SK-N-SH (cell line): ENCODE measurements at places on chromosomes 1 and 21. TPM values are rescaled to one million over a fixed set of nuclear protein-coding genes. Genes with fewer than 3 reads are reported as not detected.
A peak's percentile ranks its signal among the peaks of the same experiment; 100 is the strongest.

- no peak for DNase-seq
These were observed 76.8 kb upstream of the HNRNPU start for GRCh38 chr1:244941121-244941520.

DNA sequence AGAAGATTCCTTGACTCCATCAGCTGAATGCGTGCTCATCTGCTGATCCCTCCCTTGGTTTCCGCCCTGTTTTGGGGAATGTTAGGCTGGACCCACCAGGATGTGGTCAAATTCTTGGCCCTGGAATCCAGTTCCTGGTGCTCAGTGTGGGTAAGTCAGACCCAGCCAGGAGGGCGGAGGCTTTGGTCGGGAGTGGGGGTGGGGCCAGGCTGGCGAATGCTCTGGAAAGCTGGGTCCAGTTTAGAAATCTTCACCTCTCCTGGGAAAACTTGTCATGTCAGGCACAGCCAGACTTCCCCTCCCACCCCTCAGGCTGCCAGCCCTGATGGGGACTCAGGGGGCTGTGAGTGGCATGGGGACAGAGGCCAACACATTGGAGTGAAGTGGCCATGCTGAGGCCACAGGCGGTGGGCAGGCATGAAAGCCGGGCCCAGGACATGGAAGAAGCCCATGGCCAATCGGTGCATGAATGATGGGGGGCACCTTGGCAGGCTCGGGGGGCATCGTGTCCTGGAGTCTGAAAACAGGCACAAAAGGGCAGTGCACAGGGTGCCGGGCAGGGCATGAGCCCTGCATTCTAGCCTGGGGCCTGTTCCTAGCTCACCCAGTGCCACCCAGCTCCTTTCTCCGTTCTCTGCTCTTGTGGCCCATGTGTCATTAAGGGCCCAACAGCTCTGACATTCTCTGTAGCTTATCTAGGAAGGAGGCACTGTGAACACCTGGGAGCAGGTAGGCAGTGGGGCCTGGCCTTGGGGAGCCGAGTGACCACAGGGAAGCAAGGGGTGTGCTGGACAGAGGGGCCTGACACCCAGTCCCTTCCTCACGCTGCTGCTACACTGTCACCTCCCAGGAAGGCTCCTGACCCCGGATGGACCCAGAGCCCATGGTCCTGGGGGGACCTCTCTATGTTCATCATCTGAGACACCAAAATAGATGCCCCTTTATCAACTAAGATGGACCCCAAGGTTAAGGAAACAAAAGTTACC is 14.6 kb upstream of the PADI1 start:
- DNase-seq: no peak

- DNase-seq: no peak
These were observed 777.5 kb downstream of the ADGRL2 start for GRCh38 chr1:82578086-82578726.

DNA sequence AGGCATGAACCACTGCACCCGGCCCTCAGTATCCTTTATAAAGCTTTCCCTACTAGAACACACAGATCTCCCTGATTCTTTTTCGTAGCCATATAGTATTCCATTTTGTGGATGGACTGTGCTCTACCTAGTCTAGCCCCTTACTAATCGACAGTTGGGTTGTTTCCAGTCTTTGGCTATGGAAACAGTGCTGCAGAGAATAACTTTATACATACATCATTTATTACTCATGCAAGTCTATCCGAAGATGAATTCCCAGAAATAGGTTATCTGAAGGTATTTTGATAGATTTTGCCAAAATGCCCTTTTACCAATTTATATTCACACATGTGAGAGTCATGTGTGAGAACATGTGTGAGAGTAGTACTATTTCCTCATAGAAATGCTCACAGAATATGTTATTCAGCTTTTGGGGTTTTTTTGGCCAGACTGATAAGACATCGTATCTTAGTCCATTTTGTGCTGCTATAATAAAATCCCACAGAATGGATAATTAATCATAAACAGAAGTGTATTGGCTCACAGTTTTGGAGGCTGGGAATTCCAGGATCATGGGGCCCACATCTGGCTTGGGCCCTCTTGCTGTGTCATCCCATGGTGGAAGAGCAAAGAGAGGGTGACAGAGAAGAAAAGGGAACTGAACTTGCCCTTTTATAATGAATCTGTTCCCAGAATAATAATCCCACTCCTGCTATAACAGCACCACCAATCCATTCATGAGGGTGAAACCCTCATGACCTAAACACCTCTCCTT is 17.3 kb upstream of the FGR start:
- no peak for DNase-seq

GRCh38 chr1:245310571-245311531 is 156.1 kb downstream of the KIF26B start:
- peak; percentile 61 for DNase-seq

- no peak for DNase-seq
These were observed 241.2 kb downstream of the ASTN1 start for GRCh38 chr1:176923283-176923682.

DNA sequence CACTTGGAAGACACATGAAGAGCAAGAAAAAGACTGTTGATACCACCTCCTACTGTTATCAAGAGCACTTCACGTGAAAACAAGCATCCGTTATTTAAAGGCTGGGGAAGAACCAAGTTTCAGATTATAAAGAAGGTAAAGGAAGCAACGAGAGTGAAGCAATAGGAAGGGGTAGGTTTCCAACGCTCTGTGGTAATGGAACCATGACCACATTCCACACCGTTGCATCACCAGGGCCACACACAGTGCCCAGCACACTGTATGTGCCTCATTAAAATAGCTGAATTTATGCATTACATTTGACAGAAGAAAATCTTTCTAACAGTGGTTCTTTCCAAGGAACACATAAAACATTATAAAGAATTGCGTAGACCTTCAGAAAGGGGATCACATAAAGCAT is 435.8 kb downstream of the MRPL39 start:
- DNase-seq: no peak

- DNase-seq: no peak
These were observed 95.6 kb downstream of the PTPRC start for GRCh38 chr1:198734323-198735008.

DNA sequence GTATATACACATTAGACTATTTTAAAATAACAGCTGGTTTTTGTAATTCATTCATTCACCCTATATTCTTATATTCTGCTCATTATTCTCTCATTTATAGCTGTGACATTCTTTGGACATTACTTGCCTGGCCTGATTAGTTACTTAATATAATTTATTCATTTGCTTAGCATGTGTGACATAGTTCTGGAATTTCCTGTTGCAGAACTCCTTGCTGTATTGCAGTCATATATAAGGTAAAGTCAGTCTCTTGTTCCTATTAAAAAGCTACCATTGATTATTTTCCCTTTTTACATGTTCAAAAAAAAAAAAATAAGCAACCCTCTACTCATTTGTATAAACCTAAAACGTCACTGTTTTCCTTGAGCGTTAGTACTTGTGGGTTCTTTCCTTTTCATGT is 23.9 kb downstream of the GNAT2 start:
- no peak for DNase-seq

GRCh38 chr1:191839891-191840290 is 318.4 kb upstream of the RGS18 start:
- no peak for DNase-seq

- DNase-seq: no peak
These were observed 45.8 kb downstream of the SSBP3 start for GRCh38 chr1:54360165-54361005.

DNA sequence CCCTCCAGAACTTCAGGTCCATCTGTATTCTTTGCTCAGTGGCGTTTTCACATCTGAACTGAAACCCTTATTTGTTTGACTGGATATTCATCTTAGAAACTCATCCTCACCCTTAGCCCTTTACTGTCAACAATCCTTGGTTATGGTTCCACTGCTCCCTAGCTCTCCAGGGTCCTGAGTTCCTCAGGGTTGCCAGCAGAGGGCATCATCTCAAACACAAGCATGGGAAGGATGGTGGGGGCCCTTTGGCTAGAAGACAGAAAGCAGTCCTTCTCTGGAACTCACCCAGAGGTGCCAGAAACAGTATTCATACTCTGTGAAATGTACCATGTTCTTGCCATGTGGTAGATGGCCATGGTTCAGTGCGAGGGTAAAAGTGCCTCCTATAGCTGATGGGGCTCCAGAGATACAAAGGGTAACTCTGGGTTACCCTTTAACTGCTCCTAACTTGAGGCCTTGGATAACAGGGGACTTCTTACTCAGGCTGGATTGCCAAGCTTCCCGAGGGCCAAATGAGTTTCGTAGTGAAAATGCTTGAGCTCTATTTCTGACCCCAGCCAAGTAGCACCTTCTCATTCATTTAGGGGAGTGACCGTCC is 11.3 kb downstream of the NCSTN start:
- DNase-seq: peak; percentile 53

DNA sequence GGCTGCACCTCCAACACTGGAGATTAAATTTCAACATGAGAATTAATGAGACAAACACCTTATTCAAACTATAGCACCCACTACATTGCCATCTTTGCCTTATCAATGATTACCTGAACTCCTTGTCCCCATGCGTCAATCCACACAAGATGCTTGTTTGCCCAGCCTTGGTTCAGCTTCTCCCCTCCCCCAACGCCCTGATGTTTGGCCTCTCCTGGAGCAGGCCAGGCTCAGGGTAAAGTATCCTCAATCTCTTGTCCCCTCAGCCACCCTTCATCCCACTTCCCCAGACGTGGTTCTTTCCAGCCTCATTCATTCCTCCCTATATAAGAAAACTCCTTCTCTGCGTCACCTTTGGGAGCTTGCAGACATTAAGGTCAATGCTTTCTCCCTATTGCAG is 11.8 kb upstream of the TRIM17 start:
- no peak for DNase-seq

- no peak for DNase-seq
These were observed 1147.2 kb upstream of the ADGRL4 start for GRCh38 chr1:80153762-80154161.

DNA sequence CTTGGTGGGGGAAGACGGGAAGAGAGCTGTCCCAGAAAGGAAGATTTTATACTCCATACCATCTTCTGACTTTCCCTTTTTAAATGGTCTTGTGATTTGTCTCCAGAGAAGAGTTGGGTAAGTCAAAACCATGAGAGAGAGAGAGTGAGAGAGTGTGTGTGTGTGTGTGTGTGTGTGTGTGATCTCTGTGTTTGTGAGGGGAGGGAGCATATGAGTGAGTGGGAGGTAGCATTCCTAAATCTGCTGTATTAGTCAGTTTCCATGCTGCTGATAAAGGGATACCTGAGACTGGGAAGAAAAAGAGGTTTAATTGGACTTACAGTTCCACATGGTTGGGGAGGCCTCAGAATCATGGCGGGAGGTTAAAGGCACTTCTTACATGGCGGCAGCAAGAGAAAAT is 102.0 kb upstream of the VANGL1 start:
- no peak for DNase-seq

GRCh38 chr1:165254896-165255625 is 101.5 kb downstream of the LMX1A start:
- no peak for DNase-seq

DNA sequence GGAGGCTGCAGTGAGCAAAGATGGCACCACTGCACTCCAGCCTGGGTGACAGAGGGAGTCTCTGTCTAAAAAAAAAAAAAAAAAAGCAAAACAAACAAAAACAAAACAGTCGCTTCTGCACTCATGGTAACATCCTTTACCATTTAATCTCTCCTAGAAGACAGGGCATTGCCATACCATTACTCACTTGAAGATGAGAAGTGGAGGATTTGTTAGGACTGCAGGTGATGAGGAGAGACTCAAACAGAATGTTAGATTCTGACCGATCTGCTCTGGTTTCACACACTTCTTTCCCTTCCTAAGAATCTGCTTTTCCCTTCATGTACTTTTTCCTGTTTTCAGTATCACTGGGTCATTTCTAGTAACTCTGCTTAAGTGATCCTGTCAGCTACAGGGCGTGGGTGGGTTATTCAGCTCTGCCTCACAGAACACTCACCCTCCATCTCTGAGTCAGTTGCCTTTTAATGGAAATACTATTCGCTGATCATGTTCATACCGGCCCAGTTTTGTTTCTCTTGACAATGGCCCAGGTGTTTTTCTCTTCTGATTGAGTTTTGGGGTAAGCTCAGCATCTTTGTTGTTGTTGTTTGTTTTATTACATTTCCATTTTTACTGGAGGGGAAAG is 148.0 kb upstream of the ERG start:
- DNase-seq: no peak

- no peak for DNase-seq
These were observed 88.9 kb downstream of the PIK3R3 start for GRCh38 chr1:46043458-46044017.

DNA sequence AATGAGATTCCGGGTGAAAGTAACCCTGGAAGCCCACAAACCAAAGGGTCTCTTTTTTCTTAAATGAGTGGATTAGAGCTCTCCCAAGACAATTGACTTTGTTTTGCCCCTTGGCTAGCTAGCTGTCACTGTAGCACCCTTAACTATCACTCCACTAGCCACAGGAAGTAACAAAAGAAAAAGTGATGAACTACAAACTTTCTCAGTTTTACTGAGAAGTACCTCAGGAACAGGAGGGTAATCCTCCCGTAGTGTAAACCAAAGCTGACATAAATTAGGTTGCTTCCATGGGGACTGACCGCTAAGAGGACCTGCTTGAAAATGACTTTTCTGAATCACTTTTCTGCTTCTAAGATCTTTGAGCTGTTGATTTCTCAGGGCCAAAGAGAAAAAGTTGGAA is 240.1 kb downstream of the BARHL2 start:
- DNase-seq: no peak

- no peak for DNase-seq
These were observed 181.6 kb upstream of the CACYBP start for GRCh38 chr1:174818014-174818616.

GRCh38 chr21:21460979-21461378 is 462.8 kb downstream of the NCAM2 start:
- DNase-seq: no peak

- no peak for DNase-seq
These were observed 110.8 kb upstream of the RUNX1 start for GRCh38 chr21:35159881-35160280.

DNA sequence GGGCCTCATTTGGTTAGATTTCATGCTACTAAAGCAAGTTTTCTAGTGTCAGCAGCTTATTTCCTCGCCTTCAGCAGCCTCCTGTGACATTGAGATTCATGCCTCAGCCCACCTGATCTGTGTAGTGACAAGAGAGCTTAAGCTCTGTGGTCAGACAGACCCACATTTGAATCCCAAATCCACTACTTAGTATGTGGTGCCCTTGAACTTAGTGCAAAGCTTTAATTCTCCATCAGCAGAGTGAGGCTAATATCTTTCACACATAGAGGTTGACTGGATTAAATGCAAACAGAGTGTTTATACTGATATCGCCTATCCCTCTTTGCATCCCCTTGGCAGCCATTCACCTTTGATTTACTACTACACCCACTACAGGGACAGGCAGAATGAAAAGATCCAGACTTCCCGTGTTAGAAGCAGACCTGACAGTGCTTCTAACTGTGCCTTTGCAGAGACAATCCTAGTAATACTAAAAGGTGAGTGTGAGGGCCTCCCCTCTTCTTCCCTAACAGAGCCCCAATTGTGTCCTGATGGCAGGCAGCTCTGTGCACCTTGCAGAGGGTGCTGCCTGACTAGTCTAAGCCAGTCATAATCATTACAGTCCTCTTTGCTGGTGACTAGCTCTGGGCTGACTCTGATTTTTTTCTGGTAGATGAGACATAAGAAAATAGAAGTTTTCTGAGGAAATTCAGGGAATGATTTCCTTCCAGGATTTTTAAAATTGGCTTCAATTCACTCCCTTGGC is 264.0 kb downstream of the CTH start:
- no peak for DNase-seq

Gene CDC14A
- 2.2 and 2.8 TPM in 2 replicates for polyA plus RNA-seq

Gene UBE2U
- polyA plus RNA-seq: not detected in 2 replicates

Gene RPS8
- 3,303 and 3,363 TPM in 2 replicates for polyA plus RNA-seq

Gene OR14K1
- not detected in 2 replicates for polyA plus RNA-seq

Gene LDLRAD1
- polyA plus RNA-seq: not detected in 2 replicates

Gene HSD3B2
- not detected in 2 replicates for polyA plus RNA-seq

Gene TFF3
- polyA plus RNA-seq: not detected in 2 replicates

Gene NSL1
- 17.8 and 22.5 TPM in 2 replicates for polyA plus RNA-seq

Gene BTBD8
- 0.49 and 0.62 TPM in 2 replicates for polyA plus RNA-seq

Gene LCE1A
- not detected in 2 replicates for polyA plus RNA-seq

Gene KAZN
- polyA plus RNA-seq: 6.8 and 7.7 TPM in 2 replicates
